Fibroblast of skin of right quadriceps (primary cell): ENCODE measurements at places on chromosomes 5 and 9.

DNA sequence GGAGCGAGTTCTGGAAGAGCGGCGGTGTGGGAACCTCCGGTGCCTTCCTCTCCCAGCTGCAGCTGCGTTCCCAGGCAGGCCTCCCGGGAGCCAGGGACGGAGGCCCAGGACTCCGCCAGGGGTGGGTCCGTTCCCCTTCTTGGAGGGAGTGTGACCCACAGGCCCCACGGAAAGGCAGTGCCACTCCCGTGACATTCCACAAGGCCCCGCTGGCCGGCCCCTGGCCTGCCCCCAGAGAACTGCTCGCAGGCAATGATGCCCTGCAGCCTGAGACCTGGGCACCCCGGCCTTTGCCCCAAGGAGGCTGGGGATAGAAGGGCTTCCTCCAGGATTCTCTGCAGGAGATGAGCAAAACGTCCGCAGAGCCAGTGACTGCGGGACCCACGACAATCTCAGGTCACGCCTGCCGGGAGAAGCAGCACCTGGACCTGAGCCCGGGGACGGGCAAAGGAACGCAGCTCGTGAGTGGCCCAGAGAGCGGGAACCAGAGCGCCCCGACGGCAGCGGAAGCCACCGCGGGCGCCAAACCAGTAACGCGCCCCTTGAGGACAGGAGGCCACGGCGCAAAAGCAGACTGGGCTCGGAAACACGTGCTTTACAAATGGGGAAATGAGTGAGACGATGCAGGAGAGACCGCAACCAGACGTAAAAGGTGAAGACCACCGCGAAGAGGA lies 9.3 kb downstream of the OBP2B start:
- peak; percentile 4 for DNase-seq

- no peak for DNase-seq
Observed at GRCh38 chr5:143559586-143560109, 156.2 kb upstream of the NR3C1 start.

- peak; percentile 8 for DNase-seq
Observed at GRCh38 chr5:154945695-154946301, 4.9 kb downstream of the MRPL22 start.

DNA sequence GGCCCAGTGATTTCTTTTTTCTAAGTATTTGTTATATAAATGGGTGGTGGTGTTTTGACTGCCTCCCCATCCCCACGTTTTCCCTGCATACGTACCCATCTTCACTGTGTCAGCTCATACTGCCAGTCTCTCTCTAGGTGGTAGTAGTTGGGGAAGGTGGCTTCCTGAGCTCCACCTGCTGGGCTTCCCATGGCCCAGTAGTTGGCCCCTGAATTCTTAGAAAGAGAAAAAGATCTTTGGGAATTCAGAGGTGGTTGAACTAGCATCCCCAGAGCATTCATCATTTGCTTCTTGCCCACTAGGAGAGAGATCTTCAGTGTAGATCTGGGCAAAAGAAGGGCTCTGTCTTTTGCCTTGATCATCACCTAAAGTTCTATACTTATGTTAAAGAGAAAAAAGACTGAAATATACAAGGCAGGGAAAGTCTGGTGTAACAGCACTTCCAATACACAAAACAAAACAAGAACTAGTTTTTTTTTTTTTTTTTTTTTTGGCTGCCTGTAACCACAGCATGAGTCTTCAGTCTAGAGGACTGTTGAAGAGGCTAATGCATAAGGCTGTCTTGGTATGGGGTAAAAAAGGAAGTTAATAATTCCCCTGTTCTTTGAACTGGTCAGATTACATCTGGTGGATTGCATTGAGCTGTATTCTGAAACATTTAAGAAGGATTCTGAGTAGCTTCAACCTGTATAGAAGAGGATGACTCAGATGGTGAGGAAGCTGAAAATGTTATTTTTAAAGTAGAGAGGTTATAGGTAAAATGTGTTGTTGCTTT lies 128.7 kb downstream of the ATG10 start:
- peak; percentile 14 for DNase-seq

GRCh38 chr5:74063346-74063745 lies 437.4 kb downstream of the ARHGEF28 start:
- DNase-seq: no peak

DNA sequence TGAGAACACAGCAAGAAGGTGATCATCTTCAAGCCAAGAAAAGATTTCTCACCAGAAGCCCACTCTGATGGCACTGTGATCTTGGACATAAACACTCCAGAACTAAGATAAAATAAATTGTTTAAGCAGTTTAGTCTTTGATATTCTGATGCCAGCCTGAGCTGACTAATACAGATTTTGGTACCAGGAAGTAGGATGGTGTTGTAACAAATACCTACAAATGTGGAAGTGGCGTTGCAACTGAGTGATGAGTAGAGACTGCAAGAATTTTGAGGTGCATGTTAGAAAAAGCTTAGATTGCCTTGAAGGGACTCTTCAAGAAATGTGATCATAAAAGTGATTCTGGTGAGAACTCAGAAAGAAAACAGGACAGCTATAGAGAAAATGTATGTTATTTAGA lies 592.4 kb upstream of the DAB2 start:
- no peak for DNase-seq

GRCh38 chr5:139592289-139592688 lies 31.1 kb downstream of the UBE2D2 start:
- no peak for DNase-seq
